Activated CD8-positive, alpha-beta memory T cell treated with anti-CD3 and anti-CD28 coated beads for 48 hours (primary cell): ENCODE measurements at places on chromosomes 5 and 9.

- no peak for DNase-seq
These were observed 55.9 kb downstream of the NDUFAF2 start for GRCh38 chr5:61000887-61001286.

- DNase-seq, result no peak
These were observed 1.5 kb upstream of the STC2 start for GRCh38 chr5:173329491-173330337.

DNA sequence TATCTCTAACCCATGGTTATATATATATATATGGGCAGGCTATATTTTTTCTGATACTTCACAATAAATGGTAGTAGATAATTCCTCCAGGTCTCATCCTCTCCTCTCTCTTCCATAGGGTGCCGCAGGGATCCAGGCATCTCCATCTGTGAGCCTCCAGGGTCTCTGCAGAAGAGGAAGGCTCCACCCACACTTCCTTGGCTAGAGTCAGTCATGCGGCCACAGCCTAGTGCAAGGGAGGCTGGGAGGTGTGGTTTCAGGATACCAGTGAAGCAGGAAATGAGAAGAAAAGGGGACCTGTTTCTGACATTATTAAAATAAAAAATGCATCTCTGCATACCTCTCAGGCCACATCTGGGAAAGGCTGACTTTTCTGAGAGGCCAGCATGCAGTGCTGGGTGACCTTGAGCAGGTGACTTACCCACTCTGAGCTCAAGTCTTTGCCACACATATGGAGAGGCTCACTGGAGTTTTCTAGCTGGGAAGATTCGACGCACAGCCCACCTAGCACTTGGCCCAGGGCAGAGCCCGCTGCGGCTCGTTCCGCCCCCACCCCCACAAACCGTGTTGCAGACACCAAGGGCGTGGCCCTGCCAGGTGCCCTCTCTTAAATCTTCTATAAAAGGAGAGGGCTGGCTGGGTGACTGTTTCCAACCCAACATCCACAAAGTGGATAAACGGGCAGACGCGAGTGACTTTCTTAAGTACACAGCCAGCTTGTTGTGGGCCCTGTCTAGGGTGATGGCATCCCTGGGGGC is 47.9 kb downstream of the OLFM1 start:
- DNase-seq, result no peak

DNA sequence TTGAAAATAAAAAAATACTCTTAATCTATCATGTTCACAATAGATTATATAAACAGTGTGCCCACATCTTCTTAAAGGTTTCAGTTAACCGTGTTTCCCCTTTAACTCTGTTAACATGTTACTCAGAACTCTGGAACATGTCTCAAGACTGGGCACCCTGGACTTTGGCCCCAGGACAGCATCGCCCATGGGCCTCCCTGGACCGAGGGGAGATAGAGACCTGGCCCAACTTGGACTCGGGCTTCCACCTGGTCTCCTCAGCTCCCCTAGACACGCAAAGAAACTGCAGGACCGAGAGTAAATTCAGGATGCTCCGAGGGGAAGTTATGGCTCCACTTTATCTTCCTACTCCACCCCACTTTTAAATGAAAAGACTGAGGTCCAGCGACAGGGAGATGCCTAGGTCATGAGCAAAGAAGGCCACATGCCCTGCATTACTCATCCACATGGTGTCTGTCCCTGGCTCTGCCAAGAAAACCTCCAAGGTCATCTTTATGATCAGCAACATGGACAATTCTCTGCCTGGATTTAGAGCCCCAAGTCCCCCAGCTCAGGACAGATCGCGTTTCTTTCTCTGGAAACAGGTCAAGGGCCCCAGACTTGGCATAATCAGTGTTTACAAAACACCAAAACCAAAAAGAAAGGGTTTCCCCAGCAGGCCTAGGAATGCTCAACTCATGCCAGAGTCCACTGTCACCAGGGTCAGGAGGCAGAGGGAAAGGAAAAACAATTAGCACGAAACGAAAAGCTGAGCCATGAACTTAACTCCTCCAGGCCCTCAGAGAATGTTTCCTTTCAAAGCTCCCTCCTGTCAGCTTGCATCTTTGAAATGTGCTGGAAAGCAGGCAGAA is 17.4 kb downstream of the GPX3 start:
- DNase-seq, result no peak

- DNase-seq, result no peak
These were observed 182.8 kb downstream of the SEMA5A start for GRCh38 chr5:9363026-9363425.

DNA sequence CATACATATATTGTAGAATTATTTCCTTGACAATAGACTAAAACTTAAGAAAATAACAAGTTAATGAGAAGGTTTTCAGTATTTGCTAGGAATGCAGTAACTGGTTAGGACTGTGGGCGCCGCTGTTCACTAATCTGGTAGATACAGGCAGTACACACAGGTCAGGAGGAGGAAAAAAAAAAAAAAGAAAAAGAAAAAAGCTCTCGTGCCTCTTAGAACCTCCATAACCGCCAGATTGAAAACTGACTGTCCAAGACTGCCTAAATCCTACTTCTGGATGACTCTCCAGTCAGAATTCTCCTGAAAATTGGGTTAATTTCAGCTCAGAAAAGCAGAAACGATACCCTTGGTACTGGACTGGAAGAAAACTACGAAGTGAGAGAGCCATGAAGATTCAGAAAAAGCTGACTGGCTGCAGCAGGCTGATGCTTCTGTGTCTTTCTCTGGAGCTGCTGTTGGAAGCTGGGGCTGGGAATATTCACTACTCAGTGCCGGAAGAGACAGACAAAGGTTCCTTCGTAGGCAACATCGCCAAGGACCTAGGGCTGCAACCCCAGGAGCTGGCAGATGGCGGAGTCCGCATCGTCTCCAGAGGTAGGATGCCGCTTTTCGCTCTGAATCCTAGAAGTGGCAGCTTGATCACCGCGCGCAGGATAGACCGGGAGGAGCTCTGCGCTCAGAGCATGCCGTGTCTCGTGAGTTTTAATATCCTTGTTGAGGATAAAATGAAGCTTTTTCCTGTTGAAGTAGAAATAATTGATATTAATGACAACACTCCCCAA is at the start of gene PCDHGA1:
Gene PCDHGA1 (plus strand): TSS at position 216 of the 782 bp plus-strand sequence.
- DNase-seq, result no peak

DNA sequence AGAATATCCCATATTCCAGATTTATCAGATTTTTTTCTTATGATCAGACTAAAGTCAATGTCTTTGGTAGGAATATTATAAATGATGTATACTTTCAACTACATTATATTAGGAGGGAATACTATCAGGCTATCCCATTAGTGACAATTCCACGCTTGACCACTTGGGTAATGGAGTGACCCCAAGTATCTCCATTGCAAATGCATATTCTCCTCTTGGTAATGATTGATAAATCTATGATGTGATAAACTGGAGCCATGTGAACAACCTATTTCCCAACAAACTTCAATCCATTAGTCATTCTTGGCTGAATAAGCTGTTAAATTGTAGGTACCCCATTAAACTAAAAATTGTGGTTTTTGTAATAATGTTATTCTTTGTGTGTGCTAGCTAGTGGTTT is 12.2 kb upstream of the MPDZ start:
- DNase-seq, result no peak

- DNase-seq, result no peak
These were observed 239.1 kb downstream of the ENC1 start for GRCh38 chr5:74401281-74401945.
